ENCODE measurements at places on chromosomes 5 and 9.

- no peak overlapping the region for H3K27ac ChIP-seq
- H3K4me3 ChIP-seq, result no peak overlapping the region
- no peak for DNase-seq
- no peaks in the 10 kb centered on the region for H3K27me3 ChIP-seq
- no peaks in the 10 kb centered on the region for H3K36me3 ChIP-seq
- no peaks in the 10 kb centered on the region for H3K4me1 ChIP-seq
Observed at GRCh38 chr9:136424750-136425362, 14.4 kb downstream of the PMPCA start.

GRCh38 chr9:37471942-37472684 is 6.9 kb upstream of the ZBTB5 start:
- H3K27ac ChIP-seq, result peak overlapping the region; percentile 48
- peak overlapping the region; percentile 47 for H3K4me3 ChIP-seq
- no peaks in the 10 kb centered on the region for H3K4me1 ChIP-seq
- DNase-seq, result no peak
- no peaks in the 10 kb centered on the region for H3K36me3 ChIP-seq

- no peaks in the 10 kb centered on the region for H3K36me3 ChIP-seq
- no peak overlapping the region for H3K4me3 ChIP-seq
- H3K27me3 ChIP-seq, result no peaks in the 10 kb centered on the region
- H3K27ac ChIP-seq, result no peak overlapping the region
Observed at GRCh38 chr9:114851306-114851705, 45.5 kb upstream of the TNFSF15 start.

- DNase-seq, result no peak
- H3K4me3 ChIP-seq, result no peak overlapping the region
- no peaks in the 10 kb centered on the region for H3K36me3 ChIP-seq
- no peaks in the 10 kb centered on the region for H3K27me3 ChIP-seq
- H3K4me1 ChIP-seq, result no peaks in the 10 kb centered on the region
- no peak overlapping the region for H3K27ac ChIP-seq
Observed at GRCh38 chr5:79396265-79396664, 117.7 kb downstream of the HOMER1 start.

DNA sequence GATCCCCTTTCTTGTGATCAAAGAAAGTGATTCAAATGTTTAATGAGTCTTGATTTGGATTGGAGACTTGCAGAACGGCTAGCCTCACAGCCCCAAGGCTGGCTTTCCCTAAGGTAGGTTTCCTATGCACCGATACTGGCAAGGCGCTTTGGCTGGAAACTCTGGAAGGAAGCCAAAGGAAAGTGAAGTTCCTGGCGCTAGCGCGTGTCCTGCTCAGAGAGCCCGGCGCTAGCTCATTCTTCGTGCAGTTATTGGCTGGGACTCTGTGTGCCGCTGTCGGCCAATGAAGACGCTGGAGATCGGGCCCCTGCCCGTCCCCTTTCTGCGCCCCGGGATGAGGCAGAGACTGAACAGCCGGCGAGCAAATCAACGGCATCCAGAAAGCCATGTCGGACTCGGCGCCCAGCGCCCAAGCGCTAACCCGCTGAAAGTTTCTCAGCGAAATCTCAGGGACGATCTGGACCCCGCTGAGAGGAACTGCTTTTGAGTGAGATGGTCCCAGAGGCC is at the start of gene PCDHGC3:
Gene PCDHGC3, plus strand, starts transcription at position 342 of the 507 bp plus-strand sequence. Its CDS starts 151 bp downstream, at position 493.
- H3K4me3 ChIP-seq, result peak within 1 kb of the TSS; percentile 77
- DNase-seq, result peak; percentile 96
- peak within 1 kb of the TSS; percentile 81 for H3K27ac ChIP-seq
- H3K36me3 ChIP-seq, result no peaks in the 10 kb centered on the region
- H3K27me3 ChIP-seq, result no peaks in the 10 kb centered on the region

- no peaks in the 10 kb centered on the region for H3K36me3 ChIP-seq
- no peaks in the 10 kb centered on the region for H3K27me3 ChIP-seq
- H3K4me1 ChIP-seq, result peaks cover 8% of the 10 kb centered on the region
- no peak for DNase-seq
- H3K27ac ChIP-seq, result no peak overlapping the region
- H3K4me3 ChIP-seq, result no peak overlapping the region
Observed at GRCh38 chr5:95715799-95716461, 15.2 kb upstream of the RHOBTB3 start.

GRCh38 chr9:14096258-14096922 is 217.6 kb downstream of the NFIB start:
- peak overlapping the region; percentile 52 for H3K27ac ChIP-seq
- H3K36me3 ChIP-seq, result no peaks in the 10 kb centered on the region
- H3K4me1 ChIP-seq, result peaks cover 16% of the 10 kb centered on the region
- no peak for DNase-seq
- H3K4me3 ChIP-seq, result peak overlapping the region; percentile 5
- no peaks in the 10 kb centered on the region for H3K27me3 ChIP-seq

- no peak overlapping the region for H3K27ac ChIP-seq
- H3K4me3 ChIP-seq, result no peak overlapping the region
- H3K4me1 ChIP-seq, result peaks cover 4% of the 10 kb centered on the region
- H3K27me3 ChIP-seq, result no peaks in the 10 kb centered on the region
- peaks cover 8% of the 10 kb centered on the region for H3K36me3 ChIP-seq
Observed at GRCh38 chr5:137693307-137693950, 42.5 kb downstream of the KLHL3 start.

GRCh38 chr5:83517072-83517687 is 45.6 kb downstream of the VCAN start:
- H3K4me1 ChIP-seq, result no peaks in the 10 kb centered on the region
- no peak overlapping the region for H3K27ac ChIP-seq
- no peaks in the 10 kb centered on the region for H3K36me3 ChIP-seq

GRCh38 chr5:158410976-158411375 is 552.0 kb upstream of the CLINT1 start:
- no peak overlapping the region for H3K27ac ChIP-seq
- no peak for DNase-seq
- H3K4me3 ChIP-seq, result no peak overlapping the region
- H3K4me1 ChIP-seq, result no peaks in the 10 kb centered on the region
- H3K27me3 ChIP-seq, result no peaks in the 10 kb centered on the region

All from psoas muscle (tissue), 8 donors.